ENCODE measurements at places on chromosomes 12 and 14.

DNA sequence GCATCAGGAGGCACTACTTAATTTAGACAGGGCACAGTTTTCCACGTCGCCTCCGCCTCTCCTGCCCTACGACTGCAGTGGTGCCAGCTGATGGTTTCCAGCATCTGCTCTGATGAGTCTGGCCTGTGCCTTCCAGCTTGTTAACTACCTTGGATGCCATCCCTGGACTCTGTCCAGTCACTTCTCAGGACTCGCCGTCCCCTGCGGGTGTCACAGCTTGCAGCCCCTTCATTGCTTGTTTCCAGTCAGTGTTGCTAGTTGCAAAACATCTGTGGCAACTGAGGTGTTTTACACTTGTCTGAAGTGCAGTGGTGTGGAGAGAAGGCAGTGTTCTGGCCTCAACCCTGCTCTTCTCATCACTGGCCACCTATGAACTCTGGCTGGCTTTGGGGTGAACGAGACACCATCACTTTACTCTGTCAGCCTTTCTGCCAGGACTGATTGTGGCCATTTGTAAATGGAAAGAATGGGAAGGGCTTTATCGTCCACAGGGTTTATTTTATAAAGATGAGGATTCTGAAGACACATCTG lies 8.3 kb downstream of the ADGRD1 start:
- no peak for DNase-seq

GRCh38 chr12:85278598-85279448 lies 1.2 kb upstream of the ALX1 start:
- DNase-seq = no peak

- DNase-seq = no peak
Observed at GRCh38 chr12:104427547-104427938, 29.2 kb upstream of the CHST11 start.

DNA sequence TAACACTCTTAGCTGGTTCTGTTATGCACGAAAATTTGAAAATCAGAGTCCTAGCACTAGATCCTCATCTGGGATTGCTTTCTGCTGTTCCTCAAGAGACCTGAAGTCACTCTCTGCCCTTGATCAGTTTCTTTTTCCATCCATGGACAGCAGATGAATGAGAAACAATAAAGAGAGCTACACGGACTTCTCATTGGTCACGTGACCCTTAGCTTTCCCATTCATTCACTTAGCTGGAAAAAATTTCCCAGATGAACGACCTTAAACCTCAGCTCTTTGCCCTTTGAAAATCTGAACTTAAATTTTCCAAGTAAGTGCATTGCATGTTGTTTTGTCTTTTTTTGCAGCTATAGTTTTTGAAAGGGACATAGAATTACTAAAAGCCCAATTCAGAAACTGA lies 27.2 kb upstream of the RGS6 start:
- DNase-seq = no peak

- no peak for DNase-seq
Observed at GRCh38 chr12:124754949-124755800, 108.5 kb downstream of the SCARB1 start.

DNA sequence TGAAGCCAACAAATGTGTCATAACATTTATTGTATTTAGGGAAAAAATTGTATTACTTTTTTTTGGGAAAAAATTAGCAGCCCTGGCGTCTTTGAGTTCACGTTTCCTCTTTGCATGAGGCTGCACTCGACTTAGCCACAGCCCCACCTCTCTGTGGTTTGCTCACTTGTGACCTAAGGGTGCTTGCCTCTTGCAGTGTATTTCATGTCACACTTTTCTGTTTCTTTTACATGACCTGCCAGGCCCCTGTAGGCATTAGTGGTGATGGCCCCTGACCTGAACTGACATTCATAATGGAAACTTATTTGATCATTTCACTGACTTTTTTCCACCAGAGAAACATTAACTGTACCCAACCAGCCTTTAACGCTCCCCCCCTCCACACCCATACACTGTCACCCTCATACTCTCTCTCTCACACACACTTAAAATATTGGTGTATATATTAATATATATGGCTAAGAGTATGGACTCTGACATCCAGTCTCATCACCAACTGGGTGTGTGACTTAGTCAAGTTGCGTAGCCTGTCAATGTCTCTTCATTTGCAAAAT lies 122.9 kb downstream of the PRKCH start:
- DNase-seq = no peak

GRCh38 chr12:87794854-87795253 lies 234.3 kb downstream of the C12orf50 start:
- DNase-seq = no peak

GRCh38 chr14:104238424-104239184 lies 100.2 kb downstream of the KIF26A start:
- no peak for DNase-seq

GRCh38 chr14:49297102-49297501 lies 289.1 kb downstream of the RPS29 start:
- DNase-seq = no peak

GRCh38 chr14:78519863-78520262 lies 349.7 kb downstream of the NRXN3 start:
- no peak for DNase-seq

GRCh38 chr14:104090071-104090748 lies 4.7 kb downstream of the ASPG start:
- no peak for DNase-seq

DNA sequence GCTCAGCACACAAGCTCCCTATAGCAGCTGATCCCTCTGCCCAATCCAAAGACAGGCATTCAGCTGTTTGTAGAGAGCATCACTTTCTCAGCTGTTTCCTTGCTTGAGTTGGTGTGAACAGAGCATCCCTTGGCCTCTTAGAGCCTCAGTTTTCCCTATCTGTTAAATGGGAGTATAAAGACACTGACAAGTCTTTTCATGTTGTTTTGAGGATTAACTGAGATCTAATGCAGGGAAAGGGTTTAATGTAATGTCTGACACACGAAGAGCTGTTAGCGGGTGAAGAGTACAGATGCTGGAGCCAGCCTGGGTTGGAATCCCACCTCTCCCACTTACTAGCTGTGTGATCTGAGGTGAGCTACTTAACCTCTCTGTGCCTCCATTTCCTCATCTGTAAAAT lies 149.5 kb downstream of the PHETA1 start:
- no peak for DNase-seq

GRCh38 chr12:50579757-50580267 lies 75.0 kb downstream of the DIP2B start:
- DNase-seq = no peak

DNA sequence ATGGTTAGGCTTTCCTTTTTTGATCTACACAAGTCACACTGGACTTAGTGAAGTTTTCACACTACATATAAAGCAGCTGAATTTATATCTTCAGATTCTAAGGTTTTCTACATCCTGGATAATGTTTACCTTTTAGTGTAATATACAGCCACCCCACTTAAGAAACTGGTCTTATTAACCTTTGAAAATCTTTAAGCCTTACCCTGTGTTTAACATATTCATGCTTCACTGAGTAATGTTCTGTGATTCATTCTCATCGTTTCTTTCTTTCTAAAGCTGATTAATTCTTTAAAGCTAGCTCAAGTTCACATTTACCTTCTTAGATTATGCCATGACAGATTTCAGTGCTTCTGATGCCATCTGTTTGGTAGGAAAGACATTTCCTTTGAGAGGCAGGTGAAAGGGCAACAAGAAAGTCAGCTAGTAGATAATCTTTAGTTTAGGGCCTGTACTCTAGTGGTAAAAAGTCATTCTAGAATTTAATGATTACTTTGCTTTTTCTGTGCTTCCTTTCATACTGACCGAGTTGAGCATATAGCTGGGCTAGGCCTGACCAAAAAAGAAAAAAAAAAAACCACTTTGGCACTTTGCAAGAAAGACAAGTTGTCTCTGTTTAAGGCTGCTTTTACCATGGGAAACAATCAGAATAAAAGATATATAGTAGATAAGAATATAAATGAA lies 690.9 kb upstream of the FBXO33 start:
- no peak for DNase-seq

- DNase-seq = no peak
Observed at GRCh38 chr12:50218386-50218785, 51.2 kb upstream of the CERS5 start.

DNA sequence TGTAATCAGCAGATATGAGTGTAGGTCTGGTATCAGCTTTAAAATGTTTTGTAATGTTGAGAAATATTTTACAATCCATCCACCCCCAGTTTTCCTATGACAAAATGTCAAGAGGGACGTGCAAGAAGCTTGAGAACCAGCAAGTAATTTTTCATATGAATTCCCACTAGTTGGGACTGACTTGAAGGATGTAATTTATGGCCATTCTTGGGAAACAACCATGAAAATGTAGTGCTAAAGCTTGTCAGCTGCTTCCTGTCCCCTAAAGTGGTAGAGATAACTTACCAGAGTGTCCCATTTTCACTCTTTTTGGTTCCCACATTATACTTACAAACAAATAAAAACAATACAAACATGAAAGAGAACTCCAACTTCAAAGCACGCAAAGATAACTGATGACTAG lies 63.9 kb downstream of the RERG start:
- no peak for DNase-seq

- DNase-seq = no peak
Observed at GRCh38 chr12:26564391-26564790, 268.6 kb downstream of the ITPR2 start.

DNA sequence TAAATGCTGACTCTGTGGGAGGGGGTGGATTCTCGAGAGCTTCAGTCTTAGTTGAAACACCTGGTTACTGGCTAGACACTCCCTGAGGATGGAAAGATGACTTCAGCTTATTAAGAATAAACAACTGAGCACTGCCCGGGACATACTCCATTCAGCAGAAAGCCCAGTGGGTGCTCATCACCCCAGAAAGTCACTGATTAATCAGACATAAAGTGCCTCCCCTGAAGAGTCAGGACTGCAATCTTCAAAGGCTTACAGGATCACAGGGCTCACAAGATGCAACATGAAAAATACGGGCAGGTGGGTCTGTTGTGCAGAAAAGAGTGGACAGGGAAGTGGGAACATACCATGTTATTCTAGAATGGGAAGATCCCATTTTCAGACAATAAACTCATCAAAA lies 207.0 kb downstream of the CALM1 start:
- DNase-seq = no peak

DNA sequence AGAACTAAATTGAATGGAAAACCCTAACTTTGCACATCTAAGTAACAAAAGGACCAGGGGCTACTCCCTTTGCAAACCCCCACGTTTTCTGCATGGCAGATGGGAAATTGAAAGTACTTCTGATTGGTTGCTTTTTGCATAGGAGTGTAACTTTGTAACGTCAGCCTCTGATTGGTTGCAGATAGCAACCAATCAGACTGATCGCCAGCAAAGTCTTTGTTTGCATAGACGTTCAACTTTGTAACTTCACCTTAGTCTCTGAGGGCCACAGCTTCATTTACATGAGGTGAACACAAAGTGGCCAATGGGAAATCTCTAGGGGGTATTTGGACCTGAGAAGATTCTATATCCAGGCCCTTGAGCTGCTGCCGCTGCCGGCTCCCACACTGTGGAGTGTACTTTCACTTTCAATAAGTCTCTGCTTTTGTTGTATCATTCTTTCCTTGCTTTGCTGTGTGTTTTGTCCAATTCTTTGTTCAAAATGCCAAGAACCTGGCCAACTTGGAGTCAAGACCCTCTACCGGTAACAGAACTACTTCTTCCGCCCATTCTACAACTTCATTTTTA lies 102.5 kb upstream of the PRICKLE1 start:
- no peak for DNase-seq

GRCh38 chr12:43154498-43155045 lies 397.4 kb downstream of the ADAMTS20 start:
- no peak for DNase-seq

GRCh38 chr14:101992708-101993107 lies 28.3 kb downstream of the DYNC1H1 start:
- no peak for DNase-seq

GRCh38 chr12:80490329-80490728 lies 46.3 kb downstream of the PTPRQ start:
- DNase-seq = no peak

GRCh38 chr14:90681929-90682328 lies 134.3 kb downstream of the TTC7B start:
- no peak for DNase-seq

DNA sequence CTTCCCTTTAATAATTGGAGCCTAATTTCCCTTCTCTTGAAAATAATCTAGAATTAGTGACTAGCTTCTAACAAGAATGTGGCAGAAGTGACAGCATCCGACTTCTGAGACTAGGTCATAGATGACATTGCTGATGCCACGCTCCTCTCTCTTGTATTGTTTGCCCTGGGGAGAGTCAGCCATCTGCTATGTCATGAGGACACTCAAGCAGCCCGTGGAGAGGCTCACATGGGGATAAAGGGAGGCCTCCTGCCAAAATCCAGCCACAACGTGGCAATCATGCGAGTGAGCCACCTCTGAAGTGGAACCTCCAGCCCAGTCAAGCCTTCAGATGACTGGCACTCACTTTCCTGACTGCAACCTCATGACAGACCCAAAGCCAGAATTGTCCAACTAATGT lies 54.2 kb upstream of the LRRK2 start:
- no peak for DNase-seq

- no peak for DNase-seq
Observed at GRCh38 chr12:1916371-1917171, 1.9 kb downstream of the CACNA2D4 start.

- no peak for DNase-seq
Observed at GRCh38 chr14:85233756-85234155, 296.2 kb upstream of the FLRT2 start.

DNA sequence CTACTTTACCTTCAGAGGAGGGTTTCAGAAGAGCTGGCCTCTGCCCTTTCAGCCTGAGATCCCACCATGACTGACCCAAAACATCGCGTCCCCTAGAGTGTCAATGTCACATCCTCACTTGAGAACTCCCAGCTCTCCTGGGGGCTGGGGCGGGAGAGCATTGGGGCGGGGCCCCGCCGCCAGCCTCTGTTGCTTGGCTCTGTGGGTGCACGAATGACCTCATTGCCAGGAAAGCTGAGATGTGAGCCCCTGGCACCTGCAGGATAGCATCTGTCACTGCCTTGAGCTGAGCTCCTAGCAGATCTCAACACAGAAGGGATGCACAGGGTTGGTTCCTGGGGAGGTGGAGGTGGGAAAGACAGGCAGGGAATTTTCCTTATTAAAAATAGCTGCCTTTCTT lies 20.6 kb upstream of the MYL2 start:
- DNase-seq = no peak
